ENCODE measurements at places on chromosomes 7 and 10.
A peak's percentile ranks its signal among the peaks of the same experiment; 100 is the strongest.

DNA sequence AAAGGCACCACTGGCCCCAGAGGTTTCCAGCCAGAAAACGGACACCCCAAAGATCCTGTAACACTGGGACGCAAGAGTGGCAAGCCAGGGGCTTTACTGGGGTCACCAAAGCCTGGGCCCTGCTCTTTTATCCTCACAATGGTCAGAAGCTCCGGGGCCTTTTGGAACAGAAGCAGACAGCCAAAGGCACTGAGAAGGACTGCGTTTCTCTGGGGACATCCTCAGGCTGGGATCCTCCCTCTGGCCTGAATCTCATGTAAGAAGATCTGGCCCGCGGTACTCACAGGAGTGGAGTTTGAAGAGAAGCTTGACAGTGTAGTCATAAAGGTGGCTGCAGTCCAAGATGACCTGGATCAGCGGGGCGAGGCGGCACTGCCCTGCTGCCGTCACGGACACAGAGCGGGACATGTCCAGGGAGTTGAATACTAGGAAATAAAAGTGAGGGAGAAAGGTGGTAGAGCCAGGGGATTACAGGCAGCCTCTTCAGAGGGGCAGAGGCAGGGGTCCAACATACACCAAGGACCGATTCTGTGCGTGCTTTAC lies 81.4 kb downstream of the SPDYE5 start:
- no peak for DNase-seq

DNA sequence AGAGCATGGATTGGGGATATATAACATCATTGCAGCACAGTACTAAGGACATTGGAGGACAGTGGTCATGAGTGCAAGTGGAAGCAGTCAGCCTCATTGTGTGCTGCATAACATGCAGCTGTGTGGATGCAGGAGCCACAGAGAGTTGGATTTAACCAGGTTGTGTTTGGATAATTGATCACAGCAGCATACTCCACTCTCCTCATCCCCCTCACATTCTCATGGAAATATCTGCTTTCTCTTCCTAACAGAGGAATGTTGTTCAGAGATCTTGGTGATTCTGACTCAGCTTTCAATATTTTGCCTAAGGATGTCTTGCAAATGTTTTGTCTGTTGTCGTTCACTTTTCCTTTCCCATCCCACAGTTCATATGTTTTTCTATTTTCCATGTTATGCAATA lies 31.8 kb upstream of the LSM8 start:
- DNase-seq: no peak

DNA sequence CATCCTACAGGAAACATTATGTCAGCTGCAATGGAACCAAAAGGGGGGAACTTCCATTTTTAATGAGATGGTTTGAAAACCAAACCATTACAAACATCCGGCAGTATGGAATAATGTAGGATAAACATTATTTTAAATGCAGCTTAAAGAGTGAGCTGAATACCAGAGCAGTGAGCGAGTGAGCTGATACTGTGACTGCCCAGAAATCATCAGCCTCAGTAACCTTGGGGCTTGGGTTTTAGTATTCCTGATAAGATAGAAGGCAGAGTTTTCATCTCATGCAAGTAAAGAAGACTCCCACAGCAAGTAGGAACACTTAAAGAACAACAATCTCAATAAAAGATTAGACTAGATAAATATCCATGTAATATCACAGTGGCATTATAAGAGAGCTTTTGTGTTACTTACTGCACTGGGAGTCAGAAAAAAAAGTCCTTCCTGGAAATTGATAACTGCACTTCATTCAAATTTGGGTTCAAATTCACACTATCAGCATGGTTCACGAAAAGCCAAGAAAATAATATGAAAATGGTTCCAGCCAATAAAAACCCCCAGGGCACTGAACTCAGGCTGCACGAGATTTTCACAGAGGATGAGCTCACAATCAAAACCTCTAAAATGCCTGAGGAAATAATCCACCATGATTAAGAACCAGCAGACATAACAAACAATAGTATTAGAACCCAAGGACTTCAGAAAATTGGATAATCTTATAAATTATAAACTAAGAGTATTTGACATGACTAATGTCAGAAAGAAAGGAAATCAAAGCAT lies 115.7 kb downstream of the MTPAP start:
- DNase-seq: no peak

GRCh38 chr7:92135052-92135889 lies 994 bp upstream of the CYP51A1 start:
- peak; percentile 24 for DNase-seq

DNA sequence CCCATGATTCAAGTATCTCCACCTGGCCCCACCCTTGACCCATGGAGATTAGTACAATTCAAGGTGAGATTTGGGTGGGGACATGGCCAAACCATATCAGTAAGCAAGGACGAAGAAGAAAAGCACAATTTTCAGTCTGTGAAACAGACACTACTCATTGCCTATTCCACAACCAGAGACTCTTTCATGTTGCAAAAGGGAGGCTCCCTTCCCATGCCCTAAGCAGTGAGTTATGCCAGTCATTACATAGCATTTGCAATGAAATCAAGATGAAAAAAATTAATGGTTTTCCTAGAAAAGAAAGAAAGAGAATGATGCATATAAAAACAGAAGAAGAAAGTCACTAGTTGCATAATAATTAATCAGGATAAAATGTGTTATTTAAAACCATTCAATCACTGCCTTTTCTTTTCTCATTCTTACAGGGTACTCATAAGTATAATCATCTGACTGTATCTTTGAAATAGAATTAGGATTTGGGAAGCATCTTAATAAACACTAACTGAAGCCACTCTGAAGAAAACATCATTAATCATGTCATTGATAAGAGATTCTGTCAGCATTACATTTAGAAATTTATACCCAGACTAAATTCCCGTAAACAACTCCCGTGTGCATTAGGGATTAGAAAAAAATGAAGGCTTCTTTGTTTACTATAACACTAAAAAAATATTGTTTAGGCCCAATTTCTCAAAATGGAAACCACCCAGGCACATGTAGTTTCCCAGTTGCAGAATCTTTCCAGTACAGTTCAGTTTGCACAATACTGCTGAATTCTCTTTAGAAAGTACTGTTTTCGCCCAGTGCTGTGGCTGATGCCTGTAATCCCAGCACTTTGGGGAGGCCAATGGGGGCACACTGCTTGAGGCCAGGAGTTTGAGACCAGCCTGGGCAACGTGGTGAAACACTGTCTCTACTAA lies 9.1 kb downstream of the PRPS1L1 start:
- DNase-seq: no peak

Measured in SJCRH30 (cell line).